Endothelial cell (in vitro differentiated cells): ENCODE measurements at places on chromosomes 4 and X.

- DNase-seq: no peak
These were observed 147.9 kb upstream of the CTSO start for GRCh38 chr4:156101571-156101970.

GRCh38 chr4:161604516-161605300 is 559.1 kb downstream of the FSTL5 start:
- no peak for DNase-seq

- no peak for DNase-seq
These were observed 198.6 kb downstream of the CEP135 start for GRCh38 chr4:56147371-56147770.

DNA sequence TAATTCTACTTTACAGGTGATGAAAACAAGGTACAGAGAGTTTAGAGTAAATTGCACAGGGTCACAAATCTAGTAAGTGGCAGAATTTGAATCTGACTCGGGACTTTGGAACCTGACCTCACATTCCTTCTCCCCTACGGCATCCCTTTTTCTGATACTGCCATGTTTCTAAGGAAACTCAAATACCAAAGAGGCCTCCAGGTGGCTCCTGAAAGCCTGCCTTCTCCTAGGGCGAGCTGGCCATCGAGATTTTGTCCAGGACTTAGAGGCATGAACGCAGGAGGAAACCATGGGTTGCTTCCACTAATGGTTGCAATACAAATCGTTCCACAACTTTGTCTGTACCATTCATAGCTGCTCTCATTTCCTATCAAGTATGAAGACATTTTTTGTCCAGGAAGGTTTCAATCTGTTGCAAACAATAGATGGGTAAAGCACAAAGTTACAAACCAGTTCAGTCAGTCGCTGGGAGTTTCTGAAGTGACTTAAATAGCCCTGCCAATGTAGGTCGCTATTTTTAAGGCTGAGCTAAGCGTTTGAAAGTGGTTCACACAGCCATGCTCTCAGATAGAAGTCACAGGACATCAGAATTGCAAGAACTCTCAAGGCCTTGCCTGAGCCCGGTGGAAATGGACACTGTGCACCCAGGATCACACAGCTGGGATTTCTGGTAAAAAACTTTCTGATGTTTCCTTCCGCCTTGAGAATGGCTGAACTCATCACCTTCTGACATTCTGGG is 296.6 kb upstream of the PRPS2 start:
- DNase-seq: no peak

DNA sequence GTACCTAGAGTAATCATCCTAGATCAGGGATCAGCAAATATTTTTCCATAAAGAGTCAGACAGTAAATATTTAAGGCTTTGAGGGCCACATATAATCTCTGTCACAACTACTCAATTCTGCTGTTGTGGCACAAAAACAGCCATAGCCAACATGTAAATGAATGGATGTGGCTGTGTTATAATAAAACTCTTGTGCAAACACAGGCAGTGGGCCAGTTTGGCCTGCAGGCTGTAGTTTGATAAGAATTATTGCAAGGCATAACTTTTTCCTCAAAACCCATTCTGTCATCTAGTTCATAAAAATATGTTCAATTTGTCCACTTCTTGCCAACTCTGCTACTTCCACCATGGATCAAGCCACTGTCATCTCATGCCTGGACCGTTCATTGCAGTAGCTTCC is 39.4 kb upstream of the SHROOM4 start:
- DNase-seq: no peak

DNA sequence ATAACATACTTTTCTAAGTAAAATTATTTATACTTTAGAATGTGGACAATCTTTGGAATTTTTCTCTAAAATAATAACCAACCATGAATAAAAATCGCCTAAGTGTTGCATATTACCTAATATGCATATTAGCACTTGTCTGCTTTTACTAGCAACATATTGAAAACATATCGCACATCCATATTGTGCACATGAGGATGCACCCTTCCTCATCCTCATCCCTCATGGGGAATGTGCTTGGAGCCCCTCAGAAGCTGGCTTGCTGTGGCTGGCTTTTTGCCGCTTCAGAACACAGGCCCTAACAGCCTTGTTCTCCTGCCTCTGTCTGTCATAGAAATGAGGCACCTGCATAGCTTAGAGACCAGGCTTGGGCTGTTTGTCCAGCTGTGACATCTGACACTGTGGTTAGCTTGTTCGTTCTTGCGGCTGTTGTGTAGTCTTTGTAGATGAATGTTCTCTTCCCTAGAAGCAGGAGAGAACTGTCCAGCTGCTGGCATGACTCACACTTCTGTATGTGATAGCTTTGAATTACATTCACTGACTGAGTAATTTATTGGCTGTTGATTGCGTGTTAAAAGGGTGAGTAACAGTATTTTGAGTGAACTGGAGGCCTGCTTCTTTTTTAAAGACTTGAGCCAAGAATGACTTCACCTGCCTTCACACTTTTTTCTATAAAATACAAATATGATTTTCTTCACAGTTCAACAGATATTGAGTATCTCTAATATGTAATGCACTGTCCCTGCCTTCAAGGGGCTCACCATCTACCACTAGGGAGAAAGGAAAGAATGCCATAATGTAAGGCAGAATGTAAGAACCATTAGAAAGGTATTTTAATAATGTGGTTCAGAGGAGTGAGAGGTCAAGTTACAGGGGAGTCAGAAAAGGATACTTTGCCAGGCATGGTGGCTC is 81.9 kb downstream of the HMGB2 start:
- DNase-seq: no peak

DNA sequence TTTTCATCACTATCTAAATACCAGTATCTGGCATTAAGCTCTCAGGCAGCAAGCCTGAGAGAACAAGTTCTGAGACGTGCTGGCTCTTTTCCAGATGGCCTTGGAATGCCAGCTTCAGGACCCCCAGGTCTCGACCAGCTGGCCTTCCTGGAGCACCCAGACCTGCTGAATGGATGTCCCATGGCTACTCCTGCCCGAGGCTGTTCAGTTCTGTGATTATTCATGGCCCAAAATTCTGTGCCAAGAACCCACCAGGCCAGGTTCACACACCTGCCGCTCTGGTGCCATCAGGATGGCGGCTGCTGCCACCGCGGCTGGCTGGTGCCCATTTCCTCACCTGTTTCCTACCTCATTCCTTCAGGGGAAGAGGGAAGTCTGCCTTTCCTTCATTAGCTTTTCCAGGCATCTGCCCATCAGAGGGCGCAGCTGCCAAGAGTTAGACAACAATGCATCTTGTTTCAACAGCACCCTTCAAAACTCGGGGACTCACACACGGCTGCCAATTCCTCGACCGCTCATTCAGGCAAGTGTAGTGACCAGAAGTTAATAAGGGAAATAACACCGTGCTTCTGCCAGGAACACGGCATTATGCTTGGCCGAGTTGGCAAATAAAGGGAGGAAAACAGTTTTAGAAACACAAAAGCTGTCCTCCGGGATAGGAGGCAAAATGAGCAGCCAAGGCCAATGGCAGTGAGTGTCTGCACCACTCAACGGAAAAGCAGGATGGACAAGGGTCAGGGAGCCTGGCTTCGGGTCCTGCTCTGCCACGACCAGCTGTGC is 173.8 kb downstream of the NSUN7 start:
- DNase-seq: no peak

DNA sequence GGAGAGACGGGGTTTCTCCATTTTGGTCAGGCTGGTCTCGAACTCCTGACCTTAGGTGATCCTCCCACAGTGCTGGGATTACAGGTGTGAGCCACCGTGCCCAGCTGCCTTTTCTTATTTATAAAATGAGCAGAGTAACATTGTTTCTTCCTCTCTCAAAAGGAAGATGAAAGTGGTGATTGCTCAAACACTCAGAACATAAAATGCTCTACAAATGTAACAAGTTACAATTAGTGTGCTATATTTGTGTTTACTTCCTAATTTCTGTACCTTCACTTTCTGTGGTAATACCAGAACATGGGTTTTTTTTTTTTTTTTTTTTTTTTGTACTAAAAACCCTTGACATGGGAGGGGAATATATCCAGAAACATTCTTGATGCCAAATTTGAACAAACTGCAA is 197.9 kb downstream of the MGST2 start:
- no peak for DNase-seq

GRCh38 chrX:65688403-65688871 is 21.0 kb downstream of the MSN start:
- no peak for DNase-seq

- no peak for DNase-seq
These were observed 162.0 kb downstream of the FAM47B start for GRCh38 chrX:35104626-35105025.

GRCh38 chr4:97646997-97647396 is 496.3 kb downstream of the STPG2 start:
- DNase-seq: no peak

DNA sequence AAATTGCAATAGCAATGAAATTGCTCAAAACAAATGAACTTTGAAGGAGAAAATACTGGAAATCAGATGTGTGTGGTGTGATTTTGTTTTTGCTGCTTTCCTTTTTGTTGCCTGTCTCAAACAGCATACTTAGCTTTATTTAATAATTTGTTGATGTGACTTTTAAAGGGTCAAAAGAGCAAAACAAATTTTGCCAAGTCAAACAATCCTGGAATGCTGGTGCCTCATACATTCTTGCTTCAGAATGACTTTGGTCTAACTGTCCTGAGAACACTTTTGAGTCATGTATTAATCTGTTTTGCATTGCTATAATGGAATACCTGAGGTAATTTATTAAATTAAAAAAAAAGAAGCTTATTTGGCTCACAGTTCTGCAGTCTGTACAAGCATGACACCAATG is 3.4 kb downstream of the PF4V1 start:
- DNase-seq: no peak

GRCh38 chr4:53545942-53546581 is 45.2 kb downstream of the LNX1 start:
- DNase-seq: no peak
